Activated naive CD8-positive, alpha-beta T cell treated with anti-CD3 and anti-CD28 coated beads for 36 hours (primary cell): ENCODE measurements at places on chromosomes 4 and X. TPM values are rescaled to one million over a fixed set of nuclear protein-coding genes. Genes with fewer than 3 reads are reported as not detected.

The STARD8 gene
- total RNA-seq = 0.31 TPM

The CXCL3 gene
- not detected for total RNA-seq

DNA sequence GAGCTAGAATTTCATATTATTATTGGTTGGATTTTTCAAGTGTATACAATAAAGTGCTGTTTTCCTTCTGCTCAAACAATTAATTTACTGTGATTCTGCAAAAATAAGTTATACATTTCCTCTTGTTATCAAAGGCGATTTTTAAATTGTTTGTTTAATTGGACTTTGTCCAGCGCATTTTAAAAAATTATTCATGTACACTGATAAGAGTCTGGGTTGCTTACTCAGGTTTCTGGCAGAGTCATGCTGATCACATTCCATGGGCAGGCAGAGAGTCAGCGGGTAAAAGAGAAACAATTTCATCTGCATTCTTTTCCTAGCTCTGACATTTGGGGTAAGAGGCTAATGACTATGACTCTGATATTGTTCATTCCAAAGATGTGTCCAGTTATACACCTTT, 8.9 kb downstream of the FAT4 start:
- no peaks in the 10 kb centered on the region for H3K4me1 ChIP-seq
- H3K27ac ChIP-seq = no peak overlapping the region
- H3K27me3 ChIP-seq = peaks cover 10% of the 10 kb centered on the region
- DNase-seq = no peak

GRCh38 chr4:167544391-167544790, 310.1 kb upstream of the SPOCK3 start:
- no peak overlapping the region for H3K4me3 ChIP-seq
- H3K27me3 ChIP-seq = no peaks in the 10 kb centered on the region
- H3K4me1 ChIP-seq = no peaks in the 10 kb centered on the region

GRCh38 chr4:14592950-14593349, 409.3 kb upstream of the CPEB2 start:
- DNase-seq = no peak
- H3K27ac ChIP-seq = no peak overlapping the region
- no peaks in the 10 kb centered on the region for H3K36me3 ChIP-seq
- no peaks in the 10 kb centered on the region for H3K4me1 ChIP-seq
- no peak overlapping the region for H3K4me3 ChIP-seq
- no peaks in the 10 kb centered on the region for H3K27me3 ChIP-seq

- H3K4me3 ChIP-seq = no peak overlapping the region
- no peak for DNase-seq
- no peaks in the 10 kb centered on the region for H3K36me3 ChIP-seq
- H3K27ac ChIP-seq = no peak overlapping the region
Observed at GRCh38 chr4:137274404-137274803, 257.9 kb downstream of the PCDH18 start.

GRCh38 chrX:106170318-106170717, 2.2 kb downstream of the PWWP3B start:
- no peaks in the 10 kb centered on the region for H3K4me1 ChIP-seq
- no peaks in the 10 kb centered on the region for H3K36me3 ChIP-seq
- H3K27ac ChIP-seq = no peak overlapping the region
- no peaks in the 10 kb centered on the region for H3K27me3 ChIP-seq
- DNase-seq = no peak

- no peak for DNase-seq
- H3K36me3 ChIP-seq = no peaks in the 10 kb centered on the region
- H3K27ac ChIP-seq = no peak overlapping the region
- H3K4me3 ChIP-seq = no peak overlapping the region
- peaks cover 5% of the 10 kb centered on the region for H3K4me1 ChIP-seq
- H3K27me3 ChIP-seq = peaks cover 10% of the 10 kb centered on the region
Observed at GRCh38 chr4:10898072-10898471, 213.5 kb upstream of the CLNK start.

- H3K4me1 ChIP-seq = no peaks in the 10 kb centered on the region
- H3K4me3 ChIP-seq = no peak overlapping the region
Observed at GRCh38 chr4:177118596-177118995, 191.1 kb upstream of the NEIL3 start.

GRCh38 chr4:38752372-38752940, 30.3 kb downstream of the TLR10 start:
- no peak overlapping the region for H3K4me3 ChIP-seq
- H3K27me3 ChIP-seq = no peaks in the 10 kb centered on the region
- no peak overlapping the region for H3K27ac ChIP-seq
